ENCODE measurements at places on chromosomes 12 and 14.

DNA sequence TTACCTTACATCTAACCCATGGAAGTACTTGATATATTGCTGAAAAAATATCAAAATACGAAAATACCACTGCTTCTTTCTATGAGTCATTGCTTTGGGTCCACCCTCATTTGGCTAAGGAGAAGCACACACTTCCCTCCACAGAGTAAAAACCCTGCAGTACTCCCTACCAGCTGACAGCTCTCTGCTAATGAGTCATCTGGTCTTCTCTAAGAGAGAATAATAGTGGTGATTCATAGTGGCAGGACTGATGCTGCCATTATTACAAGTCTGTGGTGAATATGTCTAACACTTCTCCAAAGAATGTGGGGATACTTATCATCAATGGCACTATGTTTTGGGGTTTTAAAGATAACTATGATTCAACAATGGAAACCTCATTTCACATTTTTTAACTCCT lies 90.7 kb downstream of the PPFIA2 start:
- no peak for DNase-seq

- no peak for DNase-seq
Observed at GRCh38 chr12:16789204-16789790, 183.3 kb upstream of the LMO3 start.

DNA sequence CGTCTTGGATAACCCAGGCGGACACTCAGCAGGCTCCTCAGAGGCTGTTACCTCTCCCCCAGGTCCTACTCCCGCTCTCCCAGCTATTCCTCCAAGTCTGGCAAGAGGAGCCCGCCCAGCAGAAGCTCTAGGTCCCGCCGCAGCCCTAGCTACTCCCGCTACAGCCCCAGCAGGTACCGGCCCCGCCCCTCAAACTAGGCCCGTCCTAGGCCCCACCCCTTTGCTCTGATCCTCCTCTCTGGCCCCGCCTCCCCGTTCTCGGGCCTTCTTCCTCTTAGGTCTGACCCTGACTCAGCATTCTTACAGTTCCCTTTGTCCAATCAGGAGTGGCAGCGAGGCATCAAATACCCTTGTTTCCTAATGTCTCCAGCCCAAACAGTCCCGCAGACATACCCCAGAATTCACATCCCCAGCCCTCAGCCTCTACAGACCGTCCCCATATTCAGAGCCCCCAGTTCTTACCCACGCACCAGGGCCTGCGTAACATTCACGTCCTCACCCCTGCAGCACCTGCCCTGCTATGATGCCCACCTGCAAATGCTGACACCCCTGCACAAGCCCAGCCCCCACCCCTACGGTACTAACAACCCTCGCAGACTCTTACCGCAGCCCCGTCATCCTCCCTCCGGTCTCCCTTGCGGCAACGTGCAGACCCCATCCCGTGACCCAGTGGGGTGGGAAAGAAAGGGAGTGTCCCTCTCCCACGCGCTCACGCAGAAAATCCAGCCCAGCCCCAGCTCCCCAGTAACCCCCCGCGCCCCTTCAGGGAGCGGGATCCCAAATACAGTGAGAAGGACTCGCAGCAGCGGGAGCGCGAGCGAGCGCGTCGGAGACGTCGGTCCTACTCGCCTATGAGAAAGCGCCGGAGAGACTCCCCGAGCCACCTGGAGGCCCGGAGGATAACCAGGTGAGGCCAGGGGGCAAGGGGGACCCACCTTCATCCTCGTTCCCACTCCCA lies 25.0 kb upstream of the HSPB8 start:
- no peak for DNase-seq

DNA sequence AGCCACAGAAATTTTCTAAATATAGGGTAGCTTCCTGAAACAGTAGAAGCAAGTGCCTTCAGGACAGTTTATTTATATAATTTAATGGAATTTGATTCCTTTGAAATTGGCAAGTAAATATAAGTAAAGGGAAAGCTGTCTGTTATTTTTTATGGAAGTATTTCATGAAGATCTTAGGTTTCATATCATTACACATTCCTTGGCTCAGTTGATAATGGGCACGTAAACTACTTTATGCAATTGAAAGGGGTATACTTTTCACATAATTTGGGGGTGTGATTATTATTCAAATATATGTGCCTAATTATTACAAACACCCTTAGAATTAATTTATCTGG lies 71.1 kb upstream of the RAP1B start:
- DNase-seq, result no peak

- DNase-seq, result no peak
Observed at GRCh38 chr14:102979406-102979805, 56.9 kb downstream of the AMN start.

- DNase-seq, result no peak
Observed at GRCh38 chr12:132462788-132463187, 27.2 kb upstream of the FBRSL1 start.

GRCh38 chr14:91419044-91419397 lies 1.4 kb upstream of the CCDC88C start:
- peak; percentile 80 for DNase-seq

- DNase-seq, result no peak
Observed at GRCh38 chr12:109678719-109679118, 34.9 kb upstream of the FAM222A start.

- DNase-seq, result no peak
Observed at GRCh38 chr12:121079736-121080272, 40.8 kb upstream of the OASL start.

GRCh38 chr14:88196925-88197324 lies 126.1 kb downstream of the KCNK10 start:
- DNase-seq, result no peak

GRCh38 chr12:82625523-82625922 lies 61.2 kb upstream of the TMTC2 start:
- DNase-seq, result no peak

GRCh38 chr12:13680916-13681315 lies 300.5 kb downstream of the GRIN2B start:
- no peak for DNase-seq

- DNase-seq, result no peak
Observed at GRCh38 chr14:21120686-21121085, 19.8 kb downstream of the TMEM253 start.

GRCh38 chr14:90692061-90692460 lies 124.2 kb downstream of the TTC7B start:
- no peak for DNase-seq

GRCh38 chr14:89332031-89332430 lies 85.0 kb downstream of the FOXN3 start:
- DNase-seq, result no peak

DNA sequence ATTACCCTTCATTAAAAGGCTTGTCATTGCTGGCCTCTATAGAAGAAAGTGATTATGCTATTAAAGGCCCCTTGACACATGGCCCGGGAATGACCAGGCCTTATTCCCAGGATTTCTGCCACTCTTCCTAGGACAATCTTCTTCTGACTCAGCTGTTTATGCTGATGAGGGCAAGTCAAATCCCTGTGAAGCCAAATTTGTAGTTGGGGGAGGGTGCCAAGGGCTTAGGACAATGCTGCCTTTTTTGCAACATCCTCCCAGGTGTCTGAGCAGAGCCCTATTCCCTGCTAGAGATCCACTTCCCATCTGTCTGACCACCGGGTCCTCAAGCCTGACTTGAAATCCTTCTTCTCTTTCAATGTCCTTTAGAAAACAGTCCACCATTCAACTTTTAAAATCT lies 230.7 kb upstream of the SRRM4 start:
- DNase-seq, result no peak

DNA sequence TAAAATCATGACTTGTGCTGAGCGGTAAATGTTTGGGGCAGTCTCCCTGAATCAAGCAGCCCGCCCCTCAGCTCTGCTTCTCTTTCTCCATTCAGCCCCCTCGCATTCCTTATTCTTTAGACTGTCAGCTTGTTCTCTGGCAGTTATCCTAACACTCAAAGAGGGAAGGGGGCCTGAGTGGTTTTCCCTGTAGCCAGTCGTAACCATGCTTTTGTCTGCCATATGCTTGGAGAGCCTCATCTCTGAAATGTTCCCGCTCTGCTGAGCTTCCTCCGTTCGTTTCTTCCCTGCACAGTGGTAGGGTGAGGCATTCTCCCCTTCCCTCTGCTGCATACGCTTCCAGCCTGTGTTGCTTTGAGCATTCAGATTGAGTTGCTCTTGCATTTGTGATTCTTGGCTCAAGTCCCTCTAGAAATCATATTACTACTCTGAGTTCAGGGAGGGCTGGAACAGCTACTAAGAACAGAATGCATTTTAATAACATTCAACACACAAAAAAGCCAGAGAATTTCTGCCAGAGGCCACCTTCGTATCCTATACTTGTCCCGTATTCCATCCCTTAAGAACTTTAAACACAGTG lies 119.7 kb downstream of the FBXL14 start:
- no peak for DNase-seq

DNA sequence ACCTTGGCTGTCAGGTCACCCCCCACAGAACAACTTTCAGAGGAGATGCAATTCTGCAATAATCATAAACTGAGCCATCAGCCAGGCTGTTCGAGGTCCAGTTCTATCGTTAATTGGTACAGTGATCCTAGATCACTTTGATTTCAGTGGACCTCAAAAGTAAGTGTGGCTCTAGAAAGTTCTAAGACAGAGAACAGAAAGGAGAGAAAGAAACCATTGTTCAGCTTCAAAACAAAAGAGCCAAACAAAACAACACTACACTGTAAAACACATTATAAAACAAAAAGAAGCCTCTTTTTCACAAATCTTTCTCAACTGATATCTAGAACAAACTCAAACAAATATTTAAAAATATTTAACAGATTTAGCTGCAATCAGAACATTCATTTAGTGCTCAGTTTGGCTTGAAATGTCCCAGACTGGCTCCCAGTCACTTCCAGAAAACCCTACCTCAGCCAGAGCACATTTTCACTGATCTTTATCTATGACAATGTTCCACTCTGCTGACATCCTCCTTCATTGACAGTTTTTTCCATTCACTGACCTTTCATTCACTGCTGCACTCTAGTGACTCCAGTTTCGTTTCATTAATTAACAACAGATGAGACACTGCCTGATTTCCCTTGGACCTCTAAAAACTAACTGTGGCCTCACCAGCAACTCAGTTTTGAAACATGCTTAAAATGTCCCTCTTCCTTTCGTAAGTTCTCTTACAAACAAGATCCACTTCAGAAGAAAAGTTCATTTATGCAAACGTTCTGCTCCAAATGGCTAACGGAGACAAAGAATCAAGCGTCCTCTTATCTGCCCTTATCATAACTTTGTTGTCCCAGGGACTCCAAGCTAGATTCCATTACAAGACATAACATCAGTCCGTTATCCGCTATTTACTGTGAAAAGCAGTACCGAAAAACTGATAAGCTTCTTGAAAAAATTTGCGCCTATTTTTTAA lies 56.8 kb downstream of the DUSP16 start:
- peak; percentile 56 for DNase-seq

DNA sequence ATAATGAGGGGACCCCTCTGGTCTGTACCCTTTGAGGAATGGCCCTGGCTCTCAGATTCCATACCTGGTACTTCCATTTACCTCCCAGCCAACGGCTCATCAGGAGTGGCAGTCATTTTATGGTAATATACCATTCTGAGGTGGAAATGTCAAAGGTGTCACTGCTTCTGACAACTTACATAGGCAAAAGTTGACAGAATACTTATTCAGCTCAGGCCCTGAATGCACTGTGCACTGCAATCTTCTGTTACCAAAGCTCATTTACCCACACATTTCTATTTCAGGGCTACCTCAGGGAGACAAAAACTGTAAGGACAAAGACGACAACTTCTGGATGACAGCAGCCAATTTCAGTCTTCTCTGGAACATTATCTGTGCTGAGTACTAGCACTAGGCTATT lies 212.2 kb upstream of the TMEM260 start:
- no peak for DNase-seq

GRCh38 chr12:87794854-87795253 lies 234.3 kb downstream of the C12orf50 start:
- no peak for DNase-seq

DNA sequence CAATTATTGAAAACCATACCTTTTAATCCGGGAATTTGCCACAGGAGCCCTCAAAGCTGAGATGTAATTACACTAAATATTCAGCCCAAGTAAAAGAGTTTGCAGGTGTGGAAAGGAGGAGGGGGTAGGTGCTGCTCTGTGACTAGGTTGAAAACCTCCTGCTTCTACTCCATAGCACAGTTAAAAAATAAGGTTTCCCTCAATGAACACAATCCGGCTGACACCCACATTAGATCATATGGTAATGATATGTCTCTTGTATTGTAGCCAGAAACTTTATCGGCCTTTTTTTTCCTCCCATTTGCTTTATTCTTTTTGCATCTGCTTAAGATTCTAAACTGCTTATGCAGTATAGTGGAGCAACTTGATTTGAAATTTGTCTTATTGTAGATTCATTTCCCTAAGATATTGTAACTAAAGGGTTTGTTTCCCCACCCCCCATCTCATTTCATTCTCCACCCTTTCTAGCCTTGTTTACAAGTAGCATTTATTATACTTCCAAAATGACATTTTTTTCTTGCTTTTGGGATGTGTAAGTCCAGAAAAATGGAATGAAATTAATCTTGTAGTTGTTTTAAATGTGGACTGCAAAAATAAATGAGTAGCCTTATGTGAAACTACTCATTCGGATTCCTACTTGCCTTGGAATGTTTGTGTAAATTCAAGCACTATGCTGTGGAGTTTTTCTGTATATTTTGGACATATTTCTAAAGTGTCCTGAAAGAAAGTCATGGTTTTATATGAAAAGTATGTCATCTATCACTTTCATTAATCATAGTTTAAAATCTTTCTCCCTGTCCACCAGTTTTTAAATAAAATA lies at the start of gene DCN:
Gene DCN (minus strand): TSS at position 182 of the 820 bp plus-strand sequence. CDS start 4,265 bp downstream, outside the sequence.
- no peak for DNase-seq

GRCh38 chr12:117343296-117343695 lies 18.1 kb downstream of the NOS1 start:
- no peak for DNase-seq

DNA sequence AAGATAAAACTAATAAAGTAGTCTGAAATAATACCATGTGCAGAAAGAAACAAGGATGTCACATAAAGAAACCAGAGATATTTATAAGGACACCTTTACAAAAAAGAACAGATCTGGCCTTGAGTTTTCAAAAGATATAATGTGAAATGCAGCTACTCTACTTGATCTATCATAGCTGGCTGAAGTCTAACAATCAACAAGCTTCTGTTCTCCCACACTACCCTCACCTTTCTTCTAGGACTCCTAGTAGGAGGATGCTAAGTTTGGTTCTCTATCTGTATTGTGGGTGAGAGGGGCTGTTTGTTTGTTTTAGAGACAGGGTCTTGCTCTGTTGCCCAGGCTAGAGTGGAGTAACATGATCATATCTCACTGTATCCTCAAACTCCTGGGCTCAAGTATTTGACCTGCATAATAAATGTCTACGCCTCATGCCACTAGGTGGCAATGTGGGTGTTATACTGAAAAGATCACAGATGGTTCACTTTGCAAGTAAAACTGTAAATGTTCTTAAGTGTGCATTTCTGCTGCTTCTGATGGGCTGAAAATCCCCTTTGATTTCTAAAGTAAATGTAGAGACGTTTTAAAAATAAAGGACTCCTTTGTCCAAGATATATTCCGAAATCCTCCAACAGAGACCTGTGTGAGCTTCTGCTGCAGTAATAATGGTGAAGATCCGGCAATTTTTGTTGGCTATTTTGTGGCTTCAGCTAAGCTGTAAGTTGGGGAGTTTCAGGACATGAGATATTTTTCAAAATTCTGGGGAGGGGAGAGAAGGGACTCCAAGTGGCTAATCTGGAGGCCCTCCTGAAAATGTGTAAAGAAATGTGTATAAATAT lies 269.3 kb downstream of the DAD1 start:
- DNase-seq, result peak; percentile 15

GRCh38 chr14:45065540-45065939 lies 18.4 kb upstream of the PRPF39 start:
- no peak for DNase-seq

GRCh38 chr12:56230432-56231183 lies 757 bp downstream of the SLC39A5 start:
- DNase-seq, result no peak

Data from CD4-positive, alpha-beta T cell treated with Interferon alpha-2 for 1 hour (primary cell).